Epithelial cell of prostate (primary cell): ENCODE measurements at places on chromosomes 16 and 17.

DNA sequence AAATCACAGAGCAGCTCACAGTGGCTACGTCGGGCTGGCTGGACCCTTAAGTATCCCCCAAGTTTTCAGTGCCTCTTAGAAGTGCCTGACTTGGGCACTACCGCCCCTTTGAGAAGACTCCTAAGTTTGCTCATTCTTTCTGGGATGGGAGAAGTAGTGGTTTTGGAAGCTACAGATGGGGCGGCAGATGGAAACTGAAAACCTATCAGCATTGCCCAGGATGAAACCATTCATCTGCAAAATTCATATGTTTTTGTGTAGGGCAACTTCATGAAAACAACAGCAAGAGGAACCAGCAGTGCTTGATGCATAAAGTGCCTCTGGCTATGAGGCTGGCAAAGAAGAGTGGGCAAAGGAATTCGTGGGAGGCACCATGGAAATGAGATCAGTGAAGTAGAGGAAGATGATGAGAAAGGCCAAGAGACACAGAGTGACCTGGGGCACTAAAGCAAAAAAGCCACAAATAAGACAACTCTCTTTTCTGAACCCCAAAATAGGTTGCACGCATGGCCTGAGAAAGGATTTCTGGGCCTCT, 277.1 kb downstream of the XYLT1 start:
- DNase-seq, result no peak

DNA sequence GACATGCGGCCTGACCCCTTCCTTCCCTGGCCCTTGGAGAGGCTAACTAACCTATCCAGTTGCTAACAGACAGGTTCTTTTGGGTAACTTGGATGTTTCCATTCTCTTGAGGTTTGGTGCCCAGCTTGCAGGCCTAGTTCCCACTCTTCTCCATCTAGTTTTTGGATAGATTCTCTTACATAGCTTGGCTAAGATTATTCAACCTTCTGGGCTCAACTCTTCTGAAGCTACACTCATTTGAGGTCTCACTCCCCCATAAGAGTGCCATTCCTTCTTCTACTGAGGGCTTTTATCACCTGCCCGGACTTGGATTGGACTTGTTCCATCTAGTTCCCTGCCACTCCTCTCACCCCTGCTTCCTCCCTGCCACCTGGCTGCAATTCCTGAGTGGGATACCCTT, 44.1 kb upstream of the MARCHF10 start:
- no peak for DNase-seq

DNA sequence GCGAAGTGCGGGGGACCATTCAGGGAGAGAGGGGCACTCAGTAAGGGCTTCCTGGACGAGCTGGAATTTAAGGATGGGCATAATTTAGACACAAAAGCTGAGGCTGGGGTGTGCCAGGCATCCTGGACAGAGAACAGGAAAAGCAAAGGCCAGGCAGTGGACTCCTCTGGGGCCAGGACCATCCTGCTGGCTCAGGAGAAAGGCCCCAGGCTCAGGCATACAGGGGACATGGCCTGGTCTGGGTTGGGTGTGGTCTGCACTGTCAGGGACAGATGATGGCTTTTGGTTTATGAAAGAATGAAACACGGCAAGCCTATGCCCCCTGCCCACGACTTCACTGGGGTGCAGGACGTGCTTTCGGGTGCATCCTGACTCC, 48.9 kb upstream of the DOC2B start:
- DNase-seq, result no peak

GRCh38 chr16:72569677-72570076, 397.7 kb upstream of the PMFBP1 start:
- no peak for DNase-seq

GRCh38 chr17:39628655-39629493, 2.1 kb downstream of the PPP1R1B start:
- no peak for DNase-seq

GRCh38 chr17:28891201-28891600, 6.3 kb downstream of the FLOT2 start:
- DNase-seq, result no peak

- no peak for DNase-seq
These were observed 11.9 kb downstream of the TMEM204 start for GRCh38 chr16:1545044-1546040.

GRCh38 chr17:79082311-79083190, 7.9 kb downstream of the ENGASE start:
- DNase-seq, result no peak

GRCh38 chr17:4469552-4469951, 29.1 kb upstream of the SPNS2 start:
- no peak for DNase-seq

- DNase-seq, result no peak
These were observed 52.4 kb upstream of the CDH3 start for GRCh38 chr16:68592466-68593337.

DNA sequence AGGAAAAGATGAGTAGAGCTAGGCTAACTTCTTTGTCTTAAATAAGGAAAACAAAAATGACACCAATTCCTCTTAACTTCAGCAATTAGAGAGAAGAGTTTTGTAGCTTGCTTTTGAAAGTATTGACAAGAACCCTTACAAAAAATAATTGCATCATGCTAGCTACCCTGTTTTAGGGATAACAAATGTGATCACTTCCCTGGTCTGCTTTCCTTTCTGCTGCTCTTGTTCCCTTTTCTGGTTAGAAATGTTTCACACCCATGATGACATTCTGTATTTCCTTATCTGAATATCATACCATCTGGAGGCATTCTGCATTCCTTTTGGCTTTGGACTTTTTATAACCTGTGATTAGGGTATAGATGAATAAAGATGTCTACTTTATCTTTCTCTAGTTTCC, 9.9 kb upstream of the SMIM36 start:
- no peak for DNase-seq

GRCh38 chr16:74695450-74696422, 4.9 kb downstream of the MLKL start:
- peak; percentile 41 for DNase-seq

DNA sequence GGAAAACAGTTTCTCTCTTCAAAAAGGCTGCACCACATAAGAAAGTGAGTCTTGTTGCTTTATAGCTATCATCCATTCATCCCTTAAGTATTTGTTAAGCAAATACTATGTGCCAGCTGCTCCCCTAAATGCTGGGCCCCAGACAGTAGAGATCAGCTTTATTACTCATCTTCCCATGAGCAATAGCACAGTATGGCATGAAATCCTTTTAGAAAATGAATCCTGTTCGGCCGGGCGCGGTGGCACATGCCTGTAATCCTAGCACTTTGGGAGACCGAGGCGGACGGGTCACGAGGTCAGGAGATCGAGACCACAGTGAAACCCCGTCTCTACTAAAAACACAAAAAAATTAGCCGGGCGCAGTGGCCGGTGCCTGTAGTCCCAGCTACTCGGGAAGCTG, 99.5 kb downstream of the MYO1D start:
- peak; percentile 37 for DNase-seq

- DNase-seq, result peak; percentile 94
These were observed 42.4 kb upstream of the NF1 start for GRCh38 chr17:31052187-31052889.

DNA sequence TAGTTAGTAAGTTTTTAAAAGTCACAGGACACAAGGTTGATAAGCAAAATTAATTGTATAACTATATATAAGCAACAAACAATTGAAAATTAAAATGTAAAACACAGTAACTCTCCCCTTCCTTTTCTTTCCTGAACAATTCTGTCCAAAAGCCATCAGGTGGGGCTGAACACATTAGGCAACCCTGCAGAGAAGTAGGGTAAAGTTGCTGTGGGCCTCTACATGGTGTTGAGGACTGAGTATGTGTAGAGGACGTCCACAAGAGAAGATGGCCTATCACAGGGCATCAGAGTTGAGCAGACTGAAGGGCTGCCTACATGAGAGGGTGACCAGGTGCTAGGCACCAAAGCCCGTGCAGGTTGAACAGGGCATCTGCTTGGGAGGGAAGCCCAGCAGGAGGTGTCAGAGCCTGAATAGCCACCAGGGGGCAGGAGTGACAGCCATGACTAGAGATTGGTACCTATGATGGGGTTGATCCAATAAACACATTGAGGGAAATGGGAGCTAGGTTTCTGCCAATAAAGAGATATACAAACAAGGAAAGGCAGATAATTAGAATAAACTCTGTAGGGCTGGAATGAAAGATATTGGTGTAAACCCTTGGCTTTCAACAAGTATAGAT, 415.1 kb downstream of the NPIPA8 start:
- DNase-seq, result no peak

- no peak for DNase-seq
These were observed 5.4 kb downstream of the MAP3K14 start for GRCh38 chr17:45311401-45311759.

DNA sequence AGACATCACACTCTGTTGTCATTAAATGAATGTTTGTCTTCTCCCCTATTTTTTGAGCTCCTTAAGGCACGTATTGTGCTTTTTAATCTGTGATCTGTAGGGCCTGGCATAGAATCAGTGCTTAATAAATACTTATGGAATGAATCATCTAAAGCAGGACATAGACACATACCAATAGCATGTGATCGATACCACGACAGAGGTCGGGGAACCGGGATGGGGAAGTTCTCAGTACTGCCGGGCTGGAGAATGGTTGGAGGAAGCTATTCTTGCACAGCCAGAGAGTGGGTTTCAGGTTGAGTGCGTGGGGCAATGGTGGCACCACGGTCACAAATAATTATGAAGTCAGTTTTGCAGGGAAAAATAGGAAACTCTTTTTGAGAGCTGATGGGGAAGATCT, 26.8 kb downstream of the NLRP1 start:
- DNase-seq, result peak; percentile 49

DNA sequence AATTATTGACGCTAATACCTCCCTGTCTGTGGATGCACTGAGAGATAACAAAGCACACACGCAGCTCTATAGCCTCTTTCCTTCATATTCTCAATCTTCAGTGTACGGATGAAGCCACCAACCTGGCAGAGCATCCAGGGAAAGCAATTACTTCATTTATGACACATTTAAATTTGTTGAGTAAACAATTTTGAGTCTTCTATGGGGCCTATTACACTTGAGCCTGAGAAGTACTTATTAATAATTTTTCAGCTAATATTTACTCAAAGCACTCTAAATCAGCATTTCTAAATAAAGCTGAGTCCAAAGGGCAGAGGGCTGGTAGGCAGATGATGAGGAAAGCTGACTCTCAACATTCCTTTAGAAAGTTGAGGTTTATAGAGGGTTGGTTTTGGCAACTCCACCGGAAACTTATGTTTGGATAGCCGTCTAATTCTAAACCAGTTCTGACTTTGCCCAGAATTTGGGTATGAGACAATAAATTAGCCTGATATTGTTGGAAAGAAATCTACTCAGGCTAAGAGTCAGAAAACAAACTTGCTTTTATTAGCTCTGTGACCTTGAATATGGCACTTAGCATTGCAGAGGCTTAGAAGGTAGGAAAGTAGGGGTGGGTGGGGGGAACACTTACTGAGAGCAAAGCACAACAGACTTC, 643.5 kb downstream of the CDH11 start:
- no peak for DNase-seq

DNA sequence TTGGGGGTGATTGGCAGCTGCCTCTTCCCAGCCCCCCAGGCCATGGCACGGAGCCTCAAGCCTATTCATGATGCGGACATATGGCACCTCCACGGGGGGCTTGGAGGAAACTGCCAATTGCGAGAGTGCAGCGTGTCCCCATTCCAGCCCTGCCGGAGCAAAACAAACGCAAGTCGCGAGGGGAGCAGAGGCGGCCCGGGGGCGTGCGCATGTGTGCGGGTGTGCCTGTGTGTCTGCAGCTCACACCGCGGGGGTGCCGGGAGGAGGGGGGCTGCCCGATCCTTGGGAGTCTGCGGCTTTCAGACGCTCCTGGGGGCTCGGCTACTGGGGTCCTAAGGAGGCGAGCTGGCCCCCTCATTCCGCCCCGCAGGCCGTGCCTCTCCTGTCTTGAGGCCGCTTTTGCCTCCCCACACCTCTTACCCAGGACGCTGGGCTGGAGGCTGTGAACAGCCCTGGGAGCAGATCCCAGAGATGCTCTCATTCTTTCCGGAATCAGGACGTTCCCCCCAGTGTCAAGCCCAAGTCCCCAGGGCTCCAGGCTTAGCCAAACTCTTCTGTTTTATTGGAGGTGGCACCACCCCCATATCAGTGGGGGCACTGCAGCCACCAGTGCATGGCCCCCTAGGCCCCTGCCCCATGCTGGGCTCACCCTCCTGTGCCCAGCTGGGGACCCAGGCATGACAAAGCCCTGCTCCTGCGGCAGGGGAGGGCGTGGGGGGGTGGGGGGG, 29.1 kb downstream of the ENDOV start:
- DNase-seq, result no peak

DNA sequence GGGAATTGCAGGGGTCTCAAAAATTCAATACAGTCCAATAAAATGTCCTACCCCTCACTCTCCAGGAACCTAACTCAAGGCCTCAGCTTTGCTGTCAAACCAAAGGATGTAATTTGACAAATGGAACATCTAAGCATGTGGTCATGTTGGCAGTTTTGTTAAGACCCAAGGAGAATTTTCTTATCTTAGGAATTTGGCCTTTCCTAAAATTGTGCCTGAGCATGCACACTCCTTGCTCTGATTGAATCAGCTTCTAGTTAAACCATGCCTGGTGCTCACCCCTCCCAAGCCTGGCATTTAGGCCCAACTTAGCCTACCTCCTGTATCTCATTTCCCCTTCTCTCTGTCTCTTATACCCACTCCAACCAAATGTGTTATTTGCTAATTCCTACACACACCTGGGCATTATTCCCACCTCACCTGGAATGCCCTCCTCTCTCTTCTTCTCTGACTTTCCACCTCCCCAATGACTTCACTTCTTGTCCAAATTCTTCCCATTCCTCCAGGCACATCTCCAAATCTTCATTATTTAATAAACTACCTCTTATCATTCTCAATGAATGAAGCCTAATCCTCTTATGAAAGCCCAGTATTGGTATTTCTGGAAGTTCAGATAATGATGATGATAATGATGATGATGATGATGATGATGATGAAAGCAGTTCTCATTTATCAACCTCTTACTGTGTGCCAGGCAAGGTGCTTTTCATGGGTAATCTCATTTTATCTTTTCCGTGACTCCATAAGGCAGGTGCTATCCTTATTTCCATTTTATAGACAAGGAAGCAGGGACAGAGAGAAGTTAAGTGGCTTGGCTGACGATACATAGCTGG, 178.0 kb upstream of the IRX6 start:
- no peak for DNase-seq

DNA sequence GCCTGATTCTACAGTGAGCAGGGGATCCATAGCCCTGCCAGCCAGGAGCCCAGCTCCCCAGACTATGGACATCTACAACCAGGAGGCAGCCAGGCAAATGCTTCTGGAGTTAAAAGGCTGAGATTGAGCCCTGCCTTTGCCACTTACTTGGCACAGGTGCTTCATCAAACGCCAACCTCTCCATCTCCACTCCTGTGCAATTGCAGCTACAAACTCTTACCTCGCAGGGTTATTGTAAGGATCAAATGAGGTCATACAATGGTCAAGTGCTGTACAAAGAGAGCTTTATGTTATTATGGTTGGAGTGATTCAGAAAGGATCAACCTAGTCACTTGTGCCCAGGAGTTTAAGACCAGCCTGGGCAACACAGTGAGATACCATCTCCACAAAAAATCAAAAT, 9.8 kb upstream of the MYO18A start:
- DNase-seq, result no peak

GRCh38 chr16:2809149-2809760, 7.8 kb upstream of the PRSS21 start:
- DNase-seq, result no peak
